D341Med (cell line): ENCODE measurements at places on chromosomes 16 and 17.

DNA sequence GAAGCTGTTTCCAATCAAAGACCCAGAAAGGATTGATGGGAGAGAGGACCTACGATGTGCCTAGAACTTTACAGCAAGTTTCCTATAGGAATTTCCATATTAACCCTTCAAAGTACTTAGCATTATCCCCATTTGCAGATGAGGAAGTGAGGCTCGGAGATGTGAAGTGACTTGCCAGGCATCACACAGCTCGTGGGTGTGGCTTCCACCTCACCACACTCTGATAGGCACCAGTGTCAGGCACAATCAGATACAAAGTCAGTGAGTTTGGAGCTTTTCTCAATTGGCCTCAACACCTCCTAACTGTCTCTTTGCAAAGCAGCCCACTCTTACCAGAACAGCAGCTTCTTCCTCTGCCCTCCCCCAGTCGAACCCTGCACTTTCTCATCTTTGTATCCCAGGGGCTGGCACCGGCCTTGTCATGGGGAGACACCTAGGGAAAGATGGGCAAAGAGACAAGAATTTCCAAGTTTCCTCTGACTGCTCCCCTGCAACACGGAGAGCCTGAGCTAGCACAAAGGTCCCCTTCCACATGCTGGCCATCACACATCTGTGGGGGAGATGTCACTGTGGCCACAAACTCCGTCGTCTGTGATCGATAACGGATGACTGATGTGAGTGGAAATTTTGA, 37.4 kb upstream of the CCL1 start:
- DNase-seq: no peak

GRCh38 chr16:10296956-10297340, 88.9 kb upstream of the ATF7IP2 start:
- DNase-seq: no peak

GRCh38 chr17:46834846-46835245, 16.4 kb upstream of the WNT3 start:
- DNase-seq: no peak

- DNase-seq: no peak
These were observed 986 bp upstream of the ELOB start for GRCh38 chr16:2777903-2778629.

GRCh38 chr17:17882082-17882581, 45.3 kb upstream of the SREBF1 start:
- no peak for DNase-seq

GRCh38 chr17:12536021-12536420, 129.7 kb upstream of the MYOCD start:
- no peak for DNase-seq

GRCh38 chr17:51050291-51051033, 70.2 kb downstream of the SPAG9 start:
- no peak for DNase-seq

- DNase-seq: no peak
These were observed 157.6 kb downstream of the XYLT1 start for GRCh38 chr16:17313085-17313611.

DNA sequence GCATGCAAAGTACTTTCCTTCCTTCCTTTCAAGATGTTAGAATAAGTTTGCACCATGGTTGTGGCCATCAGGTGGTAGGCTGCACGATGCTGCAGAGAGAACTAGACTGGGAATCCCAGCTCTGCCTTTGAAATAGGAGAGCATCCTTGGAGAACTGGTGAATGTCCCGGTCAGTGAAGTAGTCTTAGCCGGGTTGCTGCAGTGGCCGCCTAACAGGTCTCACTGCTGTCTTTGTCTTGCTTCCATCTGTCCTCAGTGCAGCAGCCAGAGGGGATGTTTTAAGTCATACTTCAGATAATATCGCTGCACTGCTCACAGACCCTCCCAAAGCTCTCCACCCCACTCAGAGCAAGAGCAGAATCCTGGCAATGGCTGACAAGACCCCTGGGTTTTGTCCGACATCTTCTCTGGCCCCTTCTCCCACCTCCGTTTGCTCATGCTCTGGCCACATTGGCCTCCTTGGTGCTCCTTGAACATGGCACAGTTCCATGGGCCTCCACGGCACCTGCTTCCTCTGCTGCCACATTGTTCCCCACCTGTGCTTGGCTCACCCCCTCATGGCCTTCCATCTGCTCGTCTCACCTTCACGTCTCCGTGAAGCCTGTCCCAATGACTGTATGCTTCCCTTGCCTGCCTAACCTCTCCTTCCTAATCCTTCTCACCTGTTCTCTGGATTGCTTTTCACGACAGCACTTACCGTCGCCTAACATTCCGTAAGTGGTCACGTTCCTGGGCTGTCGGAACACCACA, 439.8 kb downstream of the UTP18 start:
- no peak for DNase-seq

GRCh38 chr17:29625037-29625750, 2.5 kb upstream of the CORO6 start:
- DNase-seq: no peak

GRCh38 chr16:83356266-83356665, 451.5 kb upstream of the HSBP1 start:
- DNase-seq: peak; percentile 45

DNA sequence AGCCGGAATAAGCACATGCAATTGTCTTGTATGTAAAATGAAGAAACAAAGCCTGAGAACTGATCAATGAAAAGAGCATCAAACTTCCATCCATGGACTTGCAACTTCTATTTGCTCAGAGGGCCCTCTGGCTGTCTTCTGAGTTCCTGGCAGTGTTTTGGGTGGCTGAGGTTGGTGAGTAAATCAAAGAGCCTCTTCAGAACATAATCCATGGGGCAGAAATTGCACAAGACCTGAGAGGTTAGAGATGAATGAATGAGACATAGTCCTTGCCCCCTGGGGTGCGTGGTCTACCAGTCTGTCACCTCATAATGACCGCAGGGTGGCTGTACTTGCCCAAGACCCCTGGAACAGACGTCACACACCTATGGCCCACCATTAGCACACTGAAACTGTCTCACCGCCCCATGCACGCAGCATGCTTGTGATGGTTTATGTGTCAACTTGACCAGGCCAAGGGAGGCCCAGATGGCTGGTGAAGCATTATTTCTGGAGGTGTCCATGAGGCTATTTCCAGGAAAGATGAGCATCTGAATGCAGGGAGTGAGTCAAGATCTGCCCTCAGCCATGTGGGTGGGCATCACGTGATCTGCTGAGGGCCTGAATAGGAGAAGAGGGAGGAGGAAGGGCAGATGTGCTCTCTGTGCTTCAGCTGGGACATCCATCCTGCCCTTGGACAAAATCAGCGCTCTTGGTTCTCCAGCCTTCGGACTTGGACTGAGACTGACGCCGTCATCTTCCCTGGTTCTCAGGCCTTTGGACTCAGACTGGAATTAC, 8.3 kb downstream of the PIK3R6 start:
- no peak for DNase-seq

DNA sequence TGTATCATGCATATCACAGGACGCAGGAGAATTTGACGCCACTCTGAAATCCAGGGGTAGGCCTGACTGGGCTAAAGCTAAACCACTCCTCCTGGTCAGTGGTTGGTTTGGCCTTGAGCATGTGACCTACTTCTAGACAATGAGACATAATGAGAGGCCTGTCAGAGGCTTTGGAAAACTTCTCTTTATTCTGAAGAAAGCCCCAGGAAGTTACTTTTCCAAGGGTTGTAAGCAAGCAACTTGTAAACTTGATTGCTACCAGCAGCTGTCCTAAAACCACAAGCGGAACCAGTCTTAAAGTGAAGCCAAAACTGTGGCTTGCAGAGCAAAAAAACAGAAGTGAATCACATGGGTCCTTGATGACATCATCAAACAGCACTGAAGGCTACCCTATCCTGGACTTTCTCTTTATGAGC, 138.2 kb upstream of the COX10 start:
- DNase-seq: no peak

- no peak for DNase-seq
These were observed 30.8 kb upstream of the ADCY7 start for GRCh38 chr16:50235581-50235980.

- DNase-seq: peak; percentile 91
These were observed 19.7 kb downstream of the SEZ6 start for GRCh38 chr17:28985950-28986713.

DNA sequence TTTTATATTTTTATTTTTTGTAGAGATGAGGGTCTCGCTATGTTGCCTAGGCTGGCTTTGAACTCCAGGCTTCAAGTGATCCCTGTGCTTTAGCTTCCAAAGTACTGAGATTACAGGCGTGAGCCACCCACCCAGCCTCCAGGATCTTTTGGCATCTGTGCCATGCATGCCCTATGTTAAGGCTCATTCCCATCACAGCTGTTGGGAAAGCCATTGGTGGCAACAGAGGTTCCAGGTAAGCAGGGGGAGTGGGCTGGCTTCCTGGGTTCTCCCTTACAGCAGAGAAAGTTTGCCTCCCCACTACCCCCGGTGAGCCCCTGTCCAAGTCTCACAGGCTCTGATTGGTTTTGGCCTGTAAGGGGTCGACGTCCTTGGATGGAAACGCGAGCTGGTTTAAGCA, 8.9 kb upstream of the MRTFB start:
- no peak for DNase-seq

- no peak for DNase-seq
These were observed 38.0 kb downstream of the HEATR3 start for GRCh38 chr16:50103764-50104163.

GRCh38 chr16:49356728-49357488, 16.7 kb upstream of the C16orf78 start:
- DNase-seq: no peak

DNA sequence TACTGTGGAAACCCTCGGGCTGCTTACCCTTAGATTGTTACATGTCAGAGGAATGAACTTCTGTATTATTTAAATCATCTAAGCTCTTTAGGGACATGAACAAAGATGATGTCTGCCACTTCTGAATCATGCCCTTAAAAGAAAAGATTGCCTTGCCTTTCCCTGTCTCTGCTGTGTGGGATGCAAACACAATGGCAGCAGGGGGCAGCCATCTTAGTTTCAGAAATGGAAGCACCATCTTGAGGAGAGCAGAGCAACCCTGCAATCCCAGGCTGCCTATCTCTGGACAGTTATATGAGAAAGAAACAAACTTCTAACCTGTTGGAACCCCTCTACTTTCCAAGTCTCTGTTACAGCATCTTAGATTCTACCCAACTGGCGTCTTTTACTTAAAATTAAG, 16.7 kb upstream of the HLF start:
- DNase-seq: no peak

GRCh38 chr17:76458580-76459490, 5.9 kb upstream of the UBE2O start:
- peak; percentile 75 for DNase-seq

- DNase-seq: no peak
These were observed 12.0 kb downstream of the ACSF3 start for GRCh38 chr16:89105599-89106151.

GRCh38 chr16:27879601-27880247, 183.8 kb downstream of the GSG1L start:
- no peak for DNase-seq

DNA sequence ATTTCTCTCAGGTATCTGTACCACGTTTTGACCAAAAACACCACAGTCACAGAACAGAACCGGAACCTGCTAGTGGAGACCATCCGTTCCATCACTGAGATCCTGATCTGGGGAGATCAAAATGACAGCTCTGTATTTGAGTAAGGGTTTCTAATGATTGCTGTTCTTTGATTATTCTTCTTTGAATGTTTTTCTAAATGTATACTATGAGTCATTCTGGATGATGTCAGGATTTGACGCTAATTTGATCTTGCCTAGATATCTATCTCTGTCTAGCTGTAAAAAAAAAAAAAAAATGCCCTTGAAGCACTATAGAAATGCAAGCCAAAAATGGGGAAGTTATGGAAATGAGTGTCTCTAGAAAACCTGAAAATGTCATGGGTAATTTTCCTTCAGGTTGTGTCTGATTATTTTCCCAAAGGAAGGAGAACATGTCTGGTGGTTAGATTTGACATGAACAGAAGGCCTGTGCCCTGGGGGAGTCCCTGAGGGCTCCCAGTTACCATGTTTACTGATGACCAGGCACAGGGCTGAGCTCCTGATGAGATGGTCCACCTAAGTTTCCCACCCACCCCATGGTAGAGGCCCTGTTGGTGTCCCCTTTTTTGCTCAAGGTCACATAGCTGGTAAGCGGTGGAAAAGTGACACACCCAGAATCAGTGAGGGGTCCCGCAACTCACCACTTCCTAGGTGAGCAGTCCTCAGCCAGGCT, 13.6 kb downstream of the CLEC16A start:
- no peak for DNase-seq

- no peak for DNase-seq
These were observed 8.1 kb downstream of the HSF5 start for GRCh38 chr17:58480090-58480489.

GRCh38 chr17:77164483-77165091, 23.8 kb downstream of the SEC14L1 start:
- no peak for DNase-seq

DNA sequence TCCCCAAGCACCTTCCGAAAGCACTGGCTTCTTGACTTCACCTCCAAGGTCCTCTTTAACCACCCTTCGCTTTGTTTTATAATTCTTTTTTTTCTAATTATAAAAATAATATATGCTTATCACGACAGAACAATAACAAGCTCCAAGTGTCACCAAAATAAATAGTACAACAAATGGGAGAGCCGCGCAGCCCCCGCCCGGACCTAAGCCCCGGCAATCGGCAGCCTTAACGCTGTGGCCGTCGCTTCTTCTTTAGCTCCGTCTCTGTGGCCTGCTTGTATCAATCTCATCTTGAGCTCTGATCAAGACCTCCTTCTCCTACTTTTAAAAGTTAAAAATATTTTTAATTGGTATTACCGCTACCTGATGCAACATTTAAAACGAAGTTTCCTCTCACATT, 42.7 kb downstream of the CYB5D2 start:
- no peak for DNase-seq

DNA sequence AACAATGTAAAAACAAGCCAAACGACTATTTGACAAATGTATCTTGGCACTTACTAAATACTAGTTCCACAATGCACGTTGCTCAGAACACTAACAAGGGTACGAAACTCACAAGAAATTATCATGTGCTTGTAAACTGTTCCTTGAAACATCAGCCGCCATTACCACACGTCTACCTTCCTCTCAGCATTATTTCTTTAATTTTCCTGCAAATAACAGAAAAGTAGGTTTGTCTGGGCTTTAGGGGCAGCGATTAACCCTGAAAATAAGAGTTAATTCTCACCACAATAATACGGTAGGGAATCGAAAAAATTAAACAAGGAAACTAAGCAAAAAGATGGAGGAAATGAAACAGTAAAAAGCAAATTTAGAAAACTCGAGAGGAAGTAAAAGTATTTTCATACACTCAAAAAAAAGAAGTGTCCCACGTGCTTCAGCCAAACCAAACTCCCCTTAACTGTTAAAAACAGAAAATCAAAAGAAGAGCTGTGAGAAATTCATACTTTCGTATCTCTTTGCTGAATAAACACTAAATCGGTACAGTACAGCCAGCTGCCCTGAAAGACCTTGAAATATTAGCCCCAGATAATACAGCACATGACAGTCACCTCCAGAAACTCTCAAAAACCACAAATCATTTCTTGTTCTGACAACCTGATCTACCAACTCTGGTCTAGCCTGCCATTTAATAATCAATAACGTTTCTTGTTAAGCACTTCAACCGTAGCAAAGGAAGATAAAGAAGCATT, 1.2 kb downstream of the ARHGAP17 start:
- DNase-seq: no peak

- DNase-seq: no peak
These were observed 12.3 kb upstream of the CDRT4 start for GRCh38 chr17:15479703-15480102.
